ENCODE measurements at places on chromosomes 1 and 21.

- DNase-seq = no peak
Observed at GRCh38 chr1:160204526-160205241, 500 bp upstream of the PEA15 start.

DNA sequence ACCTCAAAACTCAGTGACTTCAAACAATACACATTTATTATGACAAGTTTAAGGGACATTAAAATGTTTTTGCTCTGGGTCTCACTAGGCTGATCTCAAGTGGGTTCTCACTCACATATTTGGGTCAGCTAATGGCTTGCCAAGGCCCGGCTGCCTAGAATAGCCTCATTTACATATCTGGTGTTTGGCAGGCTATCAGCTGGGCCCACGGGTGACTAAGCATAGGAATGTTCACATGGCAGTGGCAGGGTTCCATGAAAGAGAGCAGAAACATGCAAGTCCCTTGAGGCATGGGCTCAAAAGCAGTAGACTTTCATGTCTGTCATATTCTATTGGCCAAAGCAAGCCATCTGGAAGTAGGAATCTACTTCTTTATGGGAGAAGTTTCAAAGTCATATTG lies 492.6 kb downstream of the KCNT2 start:
- no peak for DNase-seq

GRCh38 chr1:233082778-233083550 lies 132.6 kb downstream of the NTPCR start:
- no peak for DNase-seq

DNA sequence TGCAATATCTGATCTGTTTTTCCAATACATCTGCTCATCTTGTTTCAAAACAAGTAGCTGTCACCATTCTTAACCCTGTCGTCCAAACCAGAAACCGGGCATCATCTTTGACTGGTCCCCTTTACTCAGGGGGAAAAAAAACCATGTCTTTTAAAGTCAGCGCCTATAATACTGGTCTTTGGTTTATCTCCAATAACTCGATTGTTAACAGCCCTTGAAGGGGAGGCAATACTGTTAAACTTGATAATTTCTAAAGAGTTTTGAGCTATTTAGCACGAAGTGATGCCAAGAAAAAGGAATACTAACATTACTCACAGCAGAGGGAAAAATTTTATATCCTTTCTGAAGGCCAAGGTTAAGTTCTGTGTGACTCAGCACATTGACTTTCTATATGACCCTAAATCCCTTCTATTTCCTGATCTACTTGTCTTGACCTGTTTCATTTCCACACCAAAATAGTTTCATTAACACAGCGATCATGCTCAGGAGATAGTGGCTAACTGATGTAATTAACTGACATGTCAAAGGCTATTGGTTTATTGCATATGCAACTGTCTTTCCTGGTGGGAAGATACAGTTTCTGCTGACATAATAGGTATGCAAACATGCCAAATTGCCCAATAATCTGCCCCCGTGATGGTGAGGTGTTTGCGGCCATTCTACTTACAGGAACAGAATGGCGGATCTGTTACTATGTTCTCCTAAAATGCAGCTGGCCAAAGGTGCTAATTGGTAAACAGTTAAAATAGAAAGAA lies 59.1 kb downstream of the NFIA start:
- DNase-seq = no peak

DNA sequence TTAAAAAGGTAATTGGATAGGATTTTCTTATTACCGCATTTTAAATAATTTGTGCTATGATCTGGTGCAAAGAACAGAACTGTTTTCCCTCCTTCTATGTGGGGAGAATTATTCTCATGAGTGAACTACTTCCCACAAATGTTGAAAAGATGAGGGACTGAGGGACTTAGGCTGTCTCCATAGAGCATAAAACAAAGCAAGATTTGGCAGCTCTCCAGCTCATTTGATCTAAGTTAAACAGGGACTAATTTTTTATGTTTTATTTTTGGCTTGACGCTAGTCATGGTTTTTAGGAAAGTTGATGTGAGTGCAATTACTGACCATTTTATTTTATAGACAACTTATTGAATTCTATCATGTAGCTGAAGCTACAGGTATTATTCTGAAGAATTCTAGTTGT lies 362.3 kb downstream of the HLX start:
- no peak for DNase-seq

- no peak for DNase-seq
Observed at GRCh38 chr1:61082311-61083012, at the start of gene NFIA. Gene NFIA (plus strand): TSS chr1:61082561.

- no peak for DNase-seq
Observed at GRCh38 chr1:214377886-214378285, 96.9 kb downstream of the SMYD2 start.

- DNase-seq = no peak
Observed at GRCh38 chr1:941588-942383, 17.3 kb downstream of the NOC2L start.

- DNase-seq = no peak
Observed at GRCh38 chr1:245585252-245585959, 430.6 kb downstream of the KIF26B start.

GRCh38 chr1:8844501-8845006 lies 27.1 kb upstream of the RERE start:
- no peak for DNase-seq

GRCh38 chr21:45252448-45252925 lies 35.2 kb downstream of the POFUT2 start:
- no peak for DNase-seq

DNA sequence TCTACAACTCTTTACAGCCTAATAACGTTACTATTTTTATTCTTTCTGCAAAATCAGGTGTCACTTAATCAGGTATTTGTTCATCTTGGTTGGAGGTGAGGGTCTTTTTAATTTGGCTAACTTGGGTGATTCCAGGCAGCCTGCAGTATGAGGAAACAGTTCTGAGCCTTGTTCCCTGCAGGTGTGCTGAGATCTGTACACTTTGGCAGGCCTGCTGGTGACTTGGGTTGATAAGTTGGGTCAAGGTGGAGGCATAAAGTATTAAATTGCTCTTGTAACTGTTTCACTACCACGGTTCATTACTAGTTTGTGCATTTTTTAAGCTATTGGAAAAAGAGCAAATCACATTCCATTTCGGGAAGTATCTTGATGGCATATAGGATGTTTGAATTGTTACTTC lies 10.0 kb downstream of the MAP3K21 start:
- no peak for DNase-seq

- no peak for DNase-seq
Observed at GRCh38 chr1:30199563-30199962, 523.8 kb downstream of the MATN1 start.

DNA sequence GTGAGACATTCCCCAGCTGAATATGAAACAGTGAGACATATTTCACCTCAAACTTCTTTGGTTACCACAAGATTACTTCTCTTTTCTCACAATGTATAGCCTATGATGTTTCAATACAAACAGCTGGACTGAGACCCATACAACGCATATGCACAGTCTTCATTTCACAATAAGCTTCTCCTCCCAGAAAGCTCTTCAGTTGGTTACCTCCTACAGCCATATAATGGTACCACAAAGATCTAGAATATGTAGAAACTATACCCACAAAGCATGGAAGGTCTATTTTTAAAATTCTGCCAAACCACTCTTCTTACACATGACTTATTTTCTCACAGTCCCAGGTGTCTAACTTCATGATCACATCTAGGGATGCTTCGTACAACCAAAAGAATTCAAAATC lies 70.8 kb downstream of the JAK1 start:
- no peak for DNase-seq

DNA sequence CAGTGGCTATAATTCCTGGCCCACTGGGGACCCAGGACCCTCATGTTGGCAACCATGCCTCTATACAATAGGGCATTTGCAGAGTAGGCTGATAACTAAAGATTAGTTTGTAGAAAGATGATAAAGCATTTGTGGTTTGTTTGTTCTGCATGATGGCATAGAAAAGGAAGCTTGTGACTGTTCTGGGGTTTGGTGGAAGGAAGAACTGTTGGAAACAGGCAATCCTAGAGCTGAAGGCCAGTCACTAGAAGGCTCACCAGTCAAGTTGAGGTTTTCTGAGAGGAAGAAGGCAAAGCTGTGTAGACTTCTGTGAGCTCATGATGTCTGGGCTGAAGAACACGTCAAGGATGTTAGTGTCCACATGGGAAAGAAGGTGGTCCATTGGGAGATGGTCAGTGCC lies 140.3 kb upstream of the VANGL1 start:
- DNase-seq = no peak

DNA sequence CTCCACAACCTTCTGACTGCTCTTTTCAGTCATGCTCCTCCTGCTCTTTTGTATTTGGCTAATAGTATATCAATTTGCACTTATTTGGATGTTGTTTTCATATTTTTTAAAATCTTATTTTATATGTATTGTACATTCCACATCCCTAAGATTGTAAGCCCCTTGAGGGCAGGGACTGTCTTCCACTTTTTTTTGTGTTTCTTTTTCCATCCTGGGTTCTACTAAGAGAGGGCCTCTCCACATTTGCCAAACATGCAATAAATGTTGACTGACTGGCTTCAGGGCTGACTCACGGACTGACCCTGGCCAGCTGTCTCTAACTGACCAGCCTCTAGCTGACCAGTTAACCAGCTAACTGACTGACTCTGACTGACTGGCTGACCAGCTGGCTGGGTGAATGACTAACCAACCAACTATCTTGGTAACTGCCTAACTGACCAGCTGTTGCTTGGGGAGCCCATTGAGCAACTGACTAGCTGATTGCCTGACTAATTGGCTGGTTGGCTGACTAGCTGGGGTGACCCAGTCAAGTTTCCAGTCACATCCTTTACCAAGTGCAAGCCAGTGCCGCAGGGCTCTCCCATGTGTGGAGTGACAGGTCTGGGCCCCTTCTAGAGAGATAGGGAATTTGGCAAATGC lies 16.1 kb downstream of the CSF1 start:
- no peak for DNase-seq

DNA sequence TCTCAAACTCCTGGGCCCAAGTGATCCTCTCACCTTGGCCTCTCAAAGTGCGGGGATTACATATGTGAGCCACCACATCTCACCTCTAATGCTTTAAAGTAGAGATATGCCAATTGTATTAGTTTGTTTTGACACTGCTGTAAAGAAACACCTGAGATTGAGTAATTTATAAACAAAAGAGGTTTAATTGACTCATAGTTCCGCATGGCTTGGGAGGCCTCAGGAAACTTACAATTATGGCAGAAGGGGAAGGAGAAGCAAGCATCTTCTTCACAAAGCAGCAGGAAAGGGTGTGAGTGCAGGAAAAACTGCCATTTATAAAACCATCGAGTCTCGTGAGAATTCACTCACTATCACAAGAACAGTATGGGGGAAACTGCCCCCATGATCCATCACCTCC lies 3.5 kb upstream of the MYCL start:
- no peak for DNase-seq

GRCh38 chr1:245108909-245109308 lies 45.9 kb upstream of the KIF26B start:
- no peak for DNase-seq

DNA sequence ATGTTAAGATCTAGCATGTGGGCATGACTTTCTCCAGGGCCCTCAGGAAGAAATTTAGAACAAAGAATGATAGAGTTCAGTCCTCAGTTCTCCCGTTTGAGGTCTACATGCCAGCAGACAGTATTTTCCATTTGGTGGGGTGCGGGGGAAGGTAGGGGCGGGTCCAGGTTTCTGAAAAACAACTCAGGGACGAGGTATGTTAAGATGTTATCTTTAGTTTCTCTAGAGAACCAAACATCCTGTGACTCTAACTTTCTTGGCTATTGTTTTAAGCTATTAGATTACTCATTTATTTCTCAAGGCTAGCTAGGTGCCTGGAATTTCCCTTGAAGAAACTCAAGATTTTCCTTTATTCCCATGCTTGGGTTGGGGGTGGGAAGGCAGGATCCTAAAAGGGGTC lies 42.3 kb upstream of the SYT14 start:
- DNase-seq = no peak

DNA sequence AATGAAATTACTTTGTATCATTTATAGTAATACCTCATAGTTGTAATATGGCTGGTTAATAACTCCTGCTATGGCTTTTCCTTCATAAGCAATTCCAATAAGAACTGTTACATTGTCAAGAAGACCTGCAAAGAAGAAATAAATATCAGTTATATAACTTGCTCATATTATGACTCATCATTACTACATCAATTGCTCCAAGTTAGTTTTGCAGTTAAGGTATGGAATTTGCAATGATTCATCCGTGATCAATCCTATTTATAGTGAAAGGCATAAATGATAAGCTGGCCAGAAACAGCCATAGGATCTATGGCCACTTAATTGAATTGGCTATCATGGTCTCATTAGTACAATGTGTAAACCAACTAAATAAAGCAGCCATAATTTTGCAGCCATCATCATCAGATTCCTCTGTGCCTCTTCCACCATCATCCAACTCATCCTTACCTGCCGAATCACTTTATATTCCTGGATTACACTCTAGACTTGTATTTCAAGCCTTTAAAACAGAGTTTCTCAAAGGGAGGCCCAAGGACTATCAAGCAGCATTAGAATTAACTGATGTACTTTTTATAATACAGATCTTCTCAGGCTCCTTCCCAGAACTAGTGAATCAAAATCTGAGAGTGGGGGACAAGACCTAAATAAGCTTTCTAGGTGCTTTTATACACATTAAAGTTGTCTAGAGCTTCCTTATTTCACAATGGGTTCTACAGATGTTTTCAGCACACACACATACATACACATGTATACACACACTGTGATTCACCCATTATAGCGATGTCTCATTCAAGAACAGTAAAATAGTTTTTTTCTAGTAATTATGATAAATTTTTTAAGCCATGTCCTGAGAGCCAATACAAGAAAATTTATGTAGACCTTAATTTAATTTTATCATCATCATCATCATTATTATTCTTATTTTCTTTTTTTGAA lies 21.2 kb upstream of the EPRS1 start:
- DNase-seq = no peak

DNA sequence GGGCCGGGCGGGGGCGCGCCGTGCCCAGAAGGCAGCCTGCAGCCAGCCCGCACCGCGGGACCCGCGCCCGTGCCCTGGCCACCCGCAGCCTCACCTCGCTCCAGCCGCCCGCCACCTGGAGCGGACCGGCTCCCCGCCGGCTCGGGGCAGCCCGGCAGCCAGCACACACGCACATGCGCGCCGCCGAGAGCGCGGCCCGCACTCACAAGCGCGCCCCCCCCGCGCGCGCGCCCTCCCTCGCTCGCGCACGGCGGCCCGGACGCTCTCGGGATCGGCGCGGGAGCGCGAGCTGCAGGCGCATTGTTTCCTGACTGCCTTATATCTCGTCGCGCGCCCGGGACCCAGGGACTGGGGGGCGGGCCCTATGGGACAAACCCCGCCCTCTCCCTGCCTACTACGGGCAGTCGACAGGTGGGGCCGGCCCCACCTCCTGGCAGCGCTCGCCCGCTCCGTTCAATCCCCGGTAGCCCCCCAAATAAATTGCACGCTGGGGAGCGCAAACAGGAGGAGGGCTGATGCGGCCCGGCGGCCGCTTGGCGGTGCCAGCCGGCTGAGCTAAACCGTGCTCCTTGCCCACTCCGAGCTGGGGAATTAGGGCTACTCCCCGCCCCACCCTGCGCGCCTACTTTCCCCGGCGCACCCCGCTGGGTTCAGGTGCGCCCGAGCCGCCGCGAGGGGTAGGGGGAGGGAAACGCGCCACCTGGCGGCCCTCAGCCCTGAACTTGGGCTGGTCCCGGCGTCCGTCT lies at the start of gene MYCL:
Gene MYCL (minus strand): TSS at position 204 of the 746 bp plus-strand sequence. CDS start 483 bp downstream, outside the sequence.
- DNase-seq = peak; percentile 39
